ENCODE measurements at places on chromosomes 2 and 18. TPM values are rescaled to one million over a fixed set of nuclear protein-coding genes. Genes with fewer than 3 reads are reported as not detected.

The ALPI gene
- total RNA-seq = not detected

The RTP5 gene
- total RNA-seq = not detected

DNA sequence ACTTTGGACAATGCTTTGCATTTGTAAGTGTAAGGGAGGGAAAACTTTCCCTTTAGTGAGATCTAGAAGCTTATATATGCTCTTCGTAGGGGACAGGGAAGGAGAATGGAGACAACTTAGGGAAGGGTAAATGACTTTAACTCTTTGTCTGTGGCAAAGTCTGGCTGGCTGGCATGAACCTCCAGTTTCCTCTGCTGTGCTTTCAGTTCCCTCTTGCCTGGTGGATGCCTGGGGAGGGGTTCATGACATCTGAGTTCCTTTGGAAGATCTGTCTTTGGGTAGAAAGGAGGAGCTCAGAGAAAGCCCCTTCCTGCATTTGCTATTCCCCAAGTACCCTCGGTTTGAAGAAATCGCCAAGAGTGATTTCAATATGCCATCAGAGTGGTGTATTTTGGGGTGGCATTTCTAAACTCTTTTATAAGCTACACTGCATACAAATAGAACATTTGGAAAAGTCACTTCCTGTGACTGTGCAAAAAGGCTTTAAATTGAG lies 143.6 kb downstream of the VAPA start:
- DNase-seq = no peak

DNA sequence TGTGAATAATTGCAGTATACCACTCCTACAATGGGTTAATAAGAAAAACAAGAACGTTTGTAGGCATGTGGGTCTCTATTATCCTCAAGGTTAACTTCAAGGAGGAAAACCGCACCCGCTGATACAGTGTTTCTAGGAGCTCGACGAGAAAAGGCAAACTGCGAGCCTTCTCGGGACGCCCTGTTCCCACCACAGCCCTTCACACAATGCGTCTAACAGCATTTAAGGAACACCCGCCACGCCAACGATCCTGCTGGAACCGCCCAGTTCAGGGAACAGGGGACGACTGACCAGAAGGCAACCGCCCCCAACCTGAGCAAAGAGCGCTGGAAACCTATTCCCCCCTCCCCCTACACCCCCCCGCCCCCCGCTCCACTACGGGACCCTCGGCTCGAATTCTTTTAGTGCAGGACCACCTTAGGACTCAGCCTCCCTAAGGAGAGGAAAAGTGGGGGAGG lies 710 bp upstream of the TMSB10 start:
- DNase-seq = peak; percentile 90

GRCh38 chr2:217790681-217791392 lies 212.0 kb downstream of the TNS1 start:
- no peak for DNase-seq

GRCh38 chr2:46923041-46923528 lies 7.5 kb upstream of the MCFD2 start:
- DNase-seq = no peak

- DNase-seq = no peak
Measured at GRCh38 chr2:175464311-175464670, 282.8 kb upstream of the ATP5MC3 start.
